ENCODE measurements at places on chromosomes 2 and 18.

DNA sequence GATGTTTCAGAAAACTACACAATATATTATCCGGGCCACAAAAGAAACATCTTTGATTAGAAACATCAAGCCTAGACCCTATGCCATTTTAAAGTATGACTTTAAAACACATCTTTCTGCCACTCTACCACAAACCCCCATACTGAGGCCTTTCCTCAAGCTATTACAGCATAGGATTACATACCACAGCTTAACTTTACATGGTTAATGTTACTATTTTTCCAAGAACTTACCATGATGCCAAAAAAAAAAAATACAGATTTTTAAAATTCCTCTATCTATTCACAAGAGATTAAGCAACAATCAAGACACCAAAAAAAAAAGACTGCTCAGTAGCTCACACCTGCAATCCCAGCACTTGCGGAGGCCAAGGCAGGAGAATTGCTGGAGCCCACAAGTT is 9.0 kb downstream of the NCKAP1 start:
- no peak for DNase-seq

DNA sequence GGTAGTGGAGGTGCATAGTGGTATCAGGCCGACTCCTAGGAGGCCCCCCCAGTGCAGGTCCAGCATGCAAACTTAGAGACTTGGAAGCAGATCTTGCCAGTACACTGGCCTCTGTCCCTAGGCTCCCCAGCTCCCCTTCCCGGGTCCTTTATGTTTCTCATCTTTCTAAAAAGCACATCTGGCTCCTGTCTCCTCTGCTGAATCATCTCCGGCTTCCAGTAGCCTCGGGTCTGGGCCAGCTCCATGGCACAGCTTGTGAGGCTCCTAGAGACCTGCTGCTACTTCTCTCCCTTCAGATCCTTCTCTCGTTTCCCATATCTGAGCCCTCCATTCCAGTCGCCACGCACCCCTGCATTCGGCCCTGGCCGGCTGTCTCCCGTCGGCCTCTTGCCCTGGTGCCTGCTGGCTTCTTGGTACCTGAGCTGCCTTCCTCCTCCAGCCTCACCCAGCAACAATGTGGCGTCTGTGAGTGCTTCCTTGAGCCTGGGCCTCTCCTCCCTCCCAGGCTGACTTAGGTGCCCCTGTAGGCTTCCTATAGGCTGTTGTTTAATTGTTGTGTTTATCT is 6.6 kb downstream of the TRAF3IP1 start:
- DNase-seq, result no peak

- DNase-seq, result no peak
Observed at GRCh38 chr18:46652372-46652771, 4.6 kb downstream of the LOXHD1 start.

DNA sequence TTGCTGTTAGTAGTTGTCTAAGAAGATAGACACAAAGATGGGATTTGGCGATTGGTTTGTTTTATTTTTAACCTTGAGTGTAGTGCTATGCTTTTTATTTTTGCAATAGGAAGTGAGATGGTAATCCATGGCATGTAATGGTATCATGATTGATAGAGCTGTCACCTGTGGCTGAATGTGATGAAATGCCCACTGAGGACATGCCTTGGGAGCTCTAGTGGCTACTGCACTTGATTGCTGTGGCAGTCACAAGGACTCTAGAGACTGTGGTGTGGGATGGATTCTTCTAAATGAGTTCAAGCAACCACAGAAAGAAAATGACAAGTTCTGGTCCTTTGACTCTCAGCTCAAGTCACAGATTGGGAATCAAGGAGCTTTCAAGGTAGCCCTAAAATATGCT is 139.4 kb downstream of the CYRIA start:
- no peak for DNase-seq

GRCh38 chr2:239594019-239594771 is 193.4 kb upstream of the HDAC4 start:
- no peak for DNase-seq

- no peak for DNase-seq
Observed at GRCh38 chr2:108444941-108445840, 3.8 kb upstream of the GCC2 start.
